ENCODE measurements at places on chromosomes 5 and 9.

DNA sequence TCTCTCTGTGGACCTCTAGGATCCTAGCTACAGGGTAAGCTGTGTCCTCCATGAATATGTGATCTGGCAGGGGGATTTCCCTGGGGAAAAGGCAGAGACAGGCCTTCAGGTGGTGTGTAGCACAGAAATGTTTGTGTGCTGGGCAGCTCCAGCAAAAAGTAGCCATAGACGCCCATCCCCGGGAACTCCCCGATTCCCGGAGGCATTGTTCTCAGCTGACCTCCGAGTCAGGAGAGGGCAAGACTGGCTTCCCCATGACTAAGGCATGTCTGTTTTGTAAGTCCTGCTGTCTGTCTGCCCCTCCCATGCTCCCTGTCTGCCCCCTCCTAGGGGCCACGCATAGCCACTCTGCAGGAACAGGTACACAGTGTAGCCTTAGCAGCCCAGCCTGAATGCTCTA lies 834.5 kb downstream of the PTPRD start:
- DNase-seq, result no peak

- DNase-seq, result no peak
Measured at GRCh38 chr5:133605323-133605722, 7.0 kb downstream of the FSTL4 start.

DNA sequence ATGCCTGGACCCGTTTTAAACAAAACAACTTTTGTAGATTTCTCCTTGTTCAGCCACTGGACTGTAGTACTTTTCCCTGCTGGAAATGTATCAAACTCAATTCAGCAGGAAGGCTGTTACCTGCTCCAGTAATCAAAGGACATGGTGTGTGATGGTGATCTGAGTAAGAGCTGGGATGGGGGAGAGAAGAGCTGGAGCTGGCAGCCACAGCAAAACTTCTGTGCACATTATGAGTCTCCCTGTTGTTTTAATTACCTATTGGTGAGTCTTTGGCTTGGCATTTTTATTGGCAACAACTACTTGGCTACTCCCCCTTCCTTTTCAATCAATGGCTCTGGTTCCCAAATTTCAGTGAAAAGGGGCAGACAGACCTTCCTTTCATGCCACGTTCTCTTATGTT lies 9.7 kb downstream of the NREP start:
- no peak for DNase-seq

- no peak for DNase-seq
Measured at GRCh38 chr9:133109931-133110650, 10.9 kb downstream of the RALGDS start.

GRCh38 chr5:159316519-159317383 lies 13.5 kb downstream of the IL12B start:
- peak; percentile 60 for DNase-seq

GRCh38 chr9:5895782-5896181 lies 5.1 kb downstream of the MLANA start:
- DNase-seq, result no peak

GRCh38 chr9:126170286-126170823 lies 156.3 kb upstream of the MVB12B start:
- no peak for DNase-seq

DNA sequence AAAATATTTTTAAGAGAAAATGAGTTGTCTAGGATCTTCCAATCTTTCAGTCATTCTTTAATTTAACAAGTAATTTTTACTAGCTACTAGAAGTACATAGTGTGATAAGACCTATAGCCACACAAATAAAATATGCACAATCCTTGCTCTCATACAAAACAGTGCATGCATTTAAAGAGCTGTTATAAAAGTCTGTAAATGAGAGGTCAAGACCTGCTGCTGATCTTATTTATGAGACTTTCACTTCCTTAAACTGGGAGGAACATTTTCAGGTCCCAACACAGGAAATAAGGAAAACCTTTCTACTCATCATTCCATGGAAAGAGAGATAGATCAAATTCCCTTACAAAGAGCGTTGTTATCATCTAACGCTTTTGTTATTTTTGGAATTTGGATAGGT lies 54.2 kb upstream of the PAM start:
- no peak for DNase-seq

DNA sequence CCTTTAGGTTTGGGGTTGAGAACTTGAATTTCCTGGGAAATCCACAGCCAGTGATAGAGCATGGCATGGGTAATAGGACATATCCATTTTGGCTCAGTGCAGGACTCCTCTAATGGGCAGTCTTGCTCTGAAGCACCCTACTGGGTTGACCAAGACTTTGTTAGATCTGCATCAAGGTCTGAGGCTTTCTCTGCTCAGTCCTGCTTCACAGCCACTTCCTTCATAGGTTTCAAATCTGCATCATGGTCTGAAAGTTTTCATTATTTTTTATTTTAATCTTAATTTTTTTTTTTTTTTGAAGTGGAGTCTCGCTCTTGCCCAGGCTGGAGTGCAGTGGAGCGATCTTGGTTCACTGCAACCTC lies 36.5 kb downstream of the KIF2A start:
- DNase-seq, result no peak

- no peak for DNase-seq
Measured at GRCh38 chr9:105070176-105070575, 142.2 kb upstream of the ABCA1 start.

DNA sequence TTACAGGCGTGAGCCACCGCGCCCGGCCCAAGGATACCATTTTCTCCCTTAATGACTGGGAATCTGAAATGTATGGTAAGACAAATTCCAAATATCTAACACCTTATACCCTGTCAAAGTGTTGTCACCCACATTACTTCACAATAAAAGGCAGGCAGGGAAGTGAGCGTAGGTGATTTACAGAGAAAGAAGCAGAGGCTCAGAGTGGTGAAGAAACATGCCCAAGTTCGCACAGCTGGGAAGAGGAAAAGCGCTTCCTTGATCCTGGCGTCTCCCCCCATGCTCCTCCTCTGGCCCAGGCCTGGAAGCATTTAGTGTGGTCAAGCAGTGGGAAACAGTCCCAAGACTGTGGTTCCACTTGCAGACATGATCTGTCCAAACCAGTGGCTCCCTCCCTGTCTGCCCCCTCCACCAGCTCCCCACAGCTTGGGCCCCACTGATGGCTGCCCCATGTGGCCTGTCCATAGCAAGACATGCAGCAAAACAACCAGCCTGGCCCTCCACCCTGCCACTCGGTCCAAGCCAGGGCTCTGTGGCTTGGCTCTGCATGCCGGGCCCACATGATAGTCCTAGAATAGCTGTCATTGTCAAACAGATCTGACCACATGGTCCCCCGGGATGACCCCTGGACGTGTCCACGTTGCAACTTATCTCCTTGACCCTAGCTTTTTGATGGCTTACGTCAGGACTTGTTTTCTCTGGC lies 107.2 kb downstream of the TTLL11 start:
- DNase-seq, result no peak

GRCh38 chr5:141691286-141691866 lies 9.3 kb upstream of the ARAP3 start:
- no peak for DNase-seq

- DNase-seq, result no peak
Measured at GRCh38 chr5:54288568-54289217, 21.7 kb downstream of the ARL15 start.

DNA sequence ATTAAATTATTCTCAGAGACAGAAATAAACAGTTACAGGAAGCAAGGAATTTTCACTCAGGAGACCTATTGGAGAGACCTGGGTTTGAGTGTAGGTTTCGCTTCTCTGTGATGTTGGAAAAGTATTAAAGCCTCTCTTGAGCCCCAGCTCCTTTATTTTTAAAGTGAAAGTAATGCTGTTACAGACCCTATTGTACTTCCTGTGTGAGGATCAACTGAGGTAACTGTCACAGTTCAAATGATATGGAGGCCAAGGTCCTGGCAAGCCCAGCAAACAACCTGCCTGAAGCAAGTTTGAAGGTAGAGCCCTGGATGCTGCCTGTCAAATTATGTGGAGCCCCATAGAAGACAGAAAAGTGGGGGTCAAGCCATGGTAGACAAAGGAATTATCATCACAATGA lies 7.9 kb upstream of the HACD4 start:
- no peak for DNase-seq

- peak; percentile 93 for DNase-seq
Measured at GRCh38 chr9:94937214-94937903, 210.9 kb downstream of the AOPEP start.

GRCh38 chr5:132557478-132558172 lies 848 bp downstream of the RAD50 start:
- peak; percentile 54 for DNase-seq

DNA sequence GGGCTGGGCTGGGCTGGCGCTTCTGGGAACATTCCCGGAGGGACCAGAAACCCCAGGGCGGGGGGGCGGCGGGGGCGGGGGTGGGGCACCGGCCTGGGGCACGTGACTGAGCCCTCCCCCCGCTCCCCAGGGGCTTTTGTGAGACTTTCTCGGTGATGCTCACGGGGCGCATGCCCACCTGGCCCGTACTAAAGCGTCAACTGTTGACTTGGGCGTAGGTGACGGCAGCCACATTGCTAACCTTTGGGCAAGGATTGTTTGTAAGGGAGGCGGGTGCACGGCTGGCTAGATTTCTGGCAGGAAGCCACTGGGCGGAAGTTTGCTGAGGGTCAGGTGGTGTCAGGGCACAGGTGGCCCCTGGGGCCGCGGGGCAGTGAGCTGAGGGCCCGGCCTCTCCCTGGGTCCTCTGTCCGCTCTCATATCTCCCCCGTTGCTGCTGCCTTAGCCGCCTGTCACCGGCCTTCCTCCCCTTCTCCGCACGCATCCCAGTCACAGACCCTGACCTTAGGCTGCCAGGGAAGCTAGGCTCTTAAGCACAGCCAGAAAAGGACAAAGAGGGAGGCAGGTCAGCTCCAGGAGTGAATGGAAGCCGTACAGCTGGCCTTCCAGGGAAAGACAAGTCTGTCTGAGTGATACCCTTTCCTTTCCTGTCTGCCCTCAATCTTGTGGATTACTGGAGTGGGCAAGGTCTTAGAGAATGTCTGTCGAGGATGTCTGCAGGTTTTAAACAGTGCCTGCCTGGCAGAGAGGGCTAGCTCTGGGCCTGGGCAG lies 812 bp downstream of the CACFD1 start:
- peak; percentile 4 for DNase-seq

DNA sequence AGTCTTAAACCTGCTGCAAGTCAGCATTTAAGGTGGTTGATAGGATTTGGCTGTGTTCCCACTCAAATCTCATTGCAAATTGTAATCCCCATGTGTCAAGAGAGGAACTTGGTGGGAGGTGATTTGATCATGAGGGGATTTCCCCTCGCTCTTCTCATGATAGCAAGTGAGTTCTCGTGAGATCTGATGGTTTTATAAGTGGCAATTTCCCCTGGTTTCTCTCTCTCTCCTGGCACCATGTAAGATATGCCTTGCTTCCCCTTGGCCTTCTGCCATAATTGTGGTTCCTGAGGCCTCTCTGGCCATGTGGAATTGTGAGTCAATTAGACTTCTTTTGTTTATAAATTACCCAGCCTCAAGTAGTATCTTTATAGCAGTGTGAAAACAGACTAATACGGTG lies 84.3 kb upstream of the SMC2 start:
- DNase-seq, result no peak

DNA sequence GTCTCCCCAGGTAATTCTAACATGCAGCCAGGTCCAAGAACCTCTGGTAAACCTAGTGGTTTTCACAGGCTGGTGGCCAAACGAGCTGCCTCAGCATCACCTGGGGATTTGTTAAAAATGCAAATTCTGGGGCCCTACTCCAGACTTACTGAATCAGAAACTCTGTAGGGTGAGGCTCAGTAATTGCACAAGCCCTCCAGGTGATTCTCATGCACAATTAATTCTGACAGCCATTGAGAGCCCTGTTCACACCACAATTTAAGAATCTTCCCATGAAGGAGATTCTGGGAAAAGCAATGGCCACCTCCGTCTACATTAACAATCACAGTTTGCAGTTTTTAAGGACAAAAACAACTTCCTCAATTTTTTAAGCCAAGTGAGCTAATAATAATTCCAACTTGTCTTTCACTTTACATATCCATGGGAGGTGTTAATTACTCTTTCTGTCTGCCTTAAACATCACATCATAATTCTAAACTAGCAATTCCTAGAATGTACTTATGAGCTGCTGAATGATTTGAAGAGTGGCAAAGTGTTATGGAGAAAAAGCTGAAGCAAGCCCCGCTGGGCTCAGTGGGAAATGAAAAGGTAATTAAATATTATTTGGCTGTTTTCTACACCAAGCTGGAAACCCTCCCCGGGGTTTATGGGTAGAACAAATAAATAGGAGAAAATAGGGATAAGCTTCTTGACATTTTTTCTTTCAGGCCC lies 70.0 kb downstream of the GLDC start:
- no peak for DNase-seq

DNA sequence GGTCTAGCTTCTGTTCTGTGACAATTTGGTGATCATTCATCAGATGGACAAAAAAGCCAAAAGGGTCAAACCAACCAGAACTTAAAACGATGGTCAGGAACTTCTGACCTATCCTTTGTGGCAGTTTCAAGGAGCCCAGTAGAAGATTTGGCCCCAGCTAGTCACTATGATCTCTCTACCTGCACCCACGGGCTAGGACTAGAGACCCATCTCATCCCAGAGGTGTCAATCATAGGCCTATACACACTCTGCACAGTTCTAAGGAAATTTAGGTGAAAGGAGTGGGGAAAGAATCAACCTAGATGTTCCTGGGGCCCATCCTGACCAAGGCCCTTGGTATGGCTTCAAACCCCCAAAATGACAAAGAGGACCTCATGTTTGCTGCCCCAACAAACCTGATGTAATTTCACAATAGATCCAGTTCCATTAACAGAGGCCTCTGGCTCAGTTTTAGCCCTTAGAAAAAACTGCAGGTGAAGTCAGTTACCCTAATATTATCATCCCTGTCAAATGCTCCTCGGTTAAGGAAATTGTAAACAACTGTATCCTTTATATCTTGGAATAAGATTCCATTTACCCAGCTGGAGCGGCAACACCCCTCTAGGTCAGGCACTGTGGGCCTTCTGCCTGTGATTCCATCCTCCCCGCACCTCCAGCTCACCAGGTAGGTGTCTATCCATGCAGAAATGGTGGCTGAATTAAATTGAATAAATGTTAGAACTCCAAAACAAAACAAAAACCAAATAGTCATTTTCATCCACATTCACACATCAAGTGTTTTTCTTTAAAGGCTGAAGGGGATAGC lies 138.7 kb downstream of the ENC1 start:
- no peak for DNase-seq

GRCh38 chr5:158492841-158493242 lies 606.9 kb downstream of the EBF1 start:
- peak; percentile 80 for DNase-seq

DNA sequence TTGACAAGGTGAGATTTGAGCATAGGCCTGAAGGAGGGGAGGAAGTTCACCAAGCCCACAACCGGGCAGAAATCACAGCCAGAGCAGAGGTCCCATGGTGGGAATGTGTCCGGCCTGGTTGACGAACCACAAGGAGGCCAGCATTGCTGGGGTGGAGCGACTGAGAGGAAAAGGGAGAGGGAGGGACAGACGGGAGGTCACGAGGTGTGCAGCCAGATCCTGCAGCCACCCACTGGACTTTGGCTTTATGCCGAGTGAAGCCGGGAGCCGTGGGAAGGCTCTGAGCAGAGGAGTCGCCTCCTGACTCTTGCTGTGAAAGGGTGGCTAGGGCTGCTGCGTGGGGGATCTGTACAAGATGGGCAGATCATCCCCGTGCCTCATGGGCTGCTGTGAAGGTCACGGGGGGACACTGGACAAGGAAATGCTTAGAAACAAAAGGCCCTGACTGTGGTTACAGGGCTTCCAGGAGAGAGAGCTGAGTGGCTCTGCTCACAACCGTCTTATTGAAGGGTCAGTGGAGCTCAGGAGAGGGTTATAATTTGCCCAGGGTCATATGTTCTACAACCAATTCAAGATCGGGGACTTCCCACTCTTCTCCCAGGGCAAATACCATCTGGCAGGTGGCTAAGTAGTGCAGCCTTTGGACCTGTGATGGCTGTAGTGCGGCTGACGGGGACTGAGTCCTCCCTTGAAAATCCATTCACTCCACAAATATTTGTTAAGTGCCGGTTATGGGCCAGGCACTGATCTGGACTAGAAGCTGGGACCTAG lies 15.6 kb upstream of the CD74 start:
- no peak for DNase-seq
